Kidney (tissue), 22 donors: ENCODE measurements at places on chromosomes 13 and 19. TPM values are rescaled to one million over a fixed set of nuclear protein-coding genes. Genes with fewer than 3 reads are reported as not detected.

The MEIS3 gene
- total RNA-seq, result 7.6 TPM

- no peak for DNase-seq
Measured at GRCh38 chr13:99892196-99892613, 79.4 kb downstream of the ZIC5 start.

- DNase-seq, result peak; percentile 55
Measured at GRCh38 chr19:10230173-10230860, 814 bp downstream of the S1PR2 start.

GRCh38 chr13:99214232-99214631, 13.6 kb downstream of the UBAC2 start:
- DNase-seq, result no peak
